Bronchial epithelial cell (primary cell): ENCODE measurements at places on chromosomes 1 and 21.

GRCh38 chr1:87985071-87985470 is 656.4 kb downstream of the LMO4 start:
- DNase-seq, result no peak

GRCh38 chr1:171707583-171707982 is 34.3 kb downstream of the VAMP4 start:
- no peak for DNase-seq

GRCh38 chr1:1032424-1032823 is 12.5 kb downstream of the AGRN start:
- no peak for DNase-seq

DNA sequence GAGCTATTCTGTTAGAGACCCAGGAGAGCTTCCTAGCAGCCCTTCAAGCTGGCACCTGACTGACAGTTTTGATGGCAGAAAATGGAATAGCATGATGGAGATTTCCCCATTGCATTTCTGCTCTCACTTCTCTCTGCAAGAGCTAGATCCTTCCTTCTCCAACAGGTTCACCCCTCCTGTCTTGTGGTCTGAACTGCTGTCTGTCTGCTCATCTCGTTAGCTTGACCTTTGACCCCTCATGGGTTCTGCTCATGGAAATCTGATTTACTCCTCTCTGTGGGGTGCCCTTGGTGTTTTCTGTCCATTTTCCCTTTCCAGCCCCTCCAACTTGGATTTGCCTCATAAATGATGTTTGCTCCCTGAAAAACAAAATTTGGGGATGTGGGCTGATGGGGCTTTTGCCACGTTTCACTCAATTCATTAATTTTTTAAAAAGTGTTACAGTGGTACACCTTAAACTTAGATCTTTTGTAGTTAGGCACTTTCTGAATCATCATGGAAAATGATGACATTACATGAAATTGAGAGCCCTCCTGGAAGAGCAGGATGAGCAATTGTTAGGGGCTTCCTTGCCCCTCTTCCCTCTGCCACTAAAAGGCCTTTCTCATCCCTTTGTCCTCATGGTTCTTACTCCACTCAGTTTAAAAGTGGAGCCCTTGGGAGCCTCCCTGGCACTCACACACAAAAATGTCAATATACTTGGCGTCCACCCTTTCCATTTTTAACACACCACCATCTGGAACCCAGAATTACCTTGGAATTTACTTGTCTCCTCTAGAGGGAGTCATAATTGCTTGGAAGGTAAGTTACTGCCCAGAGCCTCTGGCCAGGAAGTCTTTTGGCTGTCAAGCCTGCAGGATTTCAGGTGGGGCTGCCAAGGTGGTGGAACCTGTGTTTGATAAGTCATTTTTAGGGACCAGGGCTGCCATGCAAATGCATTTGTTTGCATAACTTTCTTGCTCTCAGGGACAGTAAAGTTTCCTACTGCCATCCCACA is 31.9 kb upstream of the IL19 start:
- DNase-seq, result peak; percentile 51

- DNase-seq, result peak; percentile 19
These were observed 110.1 kb upstream of the ZNHIT6 start for GRCh38 chr1:85818371-85818770.

DNA sequence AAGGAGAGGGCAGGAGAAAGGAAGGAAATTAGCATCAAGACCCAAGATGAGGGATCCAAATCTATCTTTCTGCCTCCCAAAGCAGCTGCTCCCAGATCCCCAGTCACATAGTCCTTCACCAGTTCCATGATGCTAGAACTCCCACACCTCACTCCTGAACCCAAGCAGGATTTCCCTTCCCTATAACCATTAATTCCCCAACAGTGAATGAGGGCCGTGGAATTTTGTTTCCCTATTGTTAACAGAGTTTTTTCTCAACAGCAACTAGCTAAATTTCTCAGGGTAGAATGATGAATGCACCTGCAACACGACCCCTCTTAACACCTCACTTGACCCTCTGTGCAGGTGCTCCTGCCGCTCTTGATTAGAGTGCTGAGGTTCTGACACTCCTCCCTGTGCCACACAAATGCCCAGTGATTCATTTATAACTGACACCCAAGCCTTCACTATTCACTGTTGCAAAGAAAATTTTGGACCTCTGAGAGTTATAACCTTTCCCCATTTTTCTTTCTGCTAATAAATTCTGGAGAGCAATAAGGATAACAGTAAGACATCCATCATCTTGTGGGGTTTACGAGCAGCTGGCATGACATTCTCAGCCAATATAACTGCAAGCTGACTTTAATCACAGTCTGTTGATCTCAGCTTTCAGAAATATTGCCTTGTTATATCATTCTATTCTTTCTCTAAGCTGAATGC is 25.4 kb upstream of the NPL start:
- DNase-seq, result no peak

DNA sequence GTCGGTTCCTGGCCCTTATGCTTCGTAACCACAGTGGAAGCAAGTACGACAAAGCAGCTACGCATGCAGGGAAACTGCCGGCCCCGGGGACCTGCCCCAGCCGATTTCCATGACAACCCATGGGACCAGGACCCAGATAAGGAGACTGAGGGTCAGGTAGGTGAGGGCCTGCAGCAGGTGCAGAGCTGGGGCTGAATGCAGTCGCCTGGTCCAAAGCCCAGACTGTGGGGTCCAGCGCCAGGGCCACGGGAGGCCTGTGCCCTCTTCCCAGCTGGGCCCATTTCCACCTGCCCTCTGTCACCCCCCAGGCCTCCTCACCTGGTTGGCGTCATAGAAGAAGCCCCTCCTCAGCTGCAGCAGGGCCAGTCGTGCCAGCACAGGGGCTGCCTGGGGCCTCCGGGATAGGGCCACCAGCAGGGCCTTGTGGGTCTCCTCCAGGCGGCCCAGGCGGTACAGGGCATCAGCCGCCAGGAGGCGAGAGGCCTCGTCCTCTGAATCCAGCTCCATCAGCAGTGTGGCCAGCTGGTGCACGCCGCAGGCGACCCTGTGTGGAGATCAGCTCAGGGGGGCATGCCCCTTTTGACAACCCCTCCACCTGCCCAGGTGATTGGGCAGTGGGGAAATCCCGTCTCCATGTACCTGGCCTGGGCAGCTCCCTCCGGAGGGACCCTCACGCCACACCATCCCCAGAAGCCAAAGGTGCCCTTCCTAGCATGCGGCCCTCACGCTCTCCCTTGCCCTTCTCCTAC is 14.2 kb downstream of the TTC34 start:
- no peak for DNase-seq

DNA sequence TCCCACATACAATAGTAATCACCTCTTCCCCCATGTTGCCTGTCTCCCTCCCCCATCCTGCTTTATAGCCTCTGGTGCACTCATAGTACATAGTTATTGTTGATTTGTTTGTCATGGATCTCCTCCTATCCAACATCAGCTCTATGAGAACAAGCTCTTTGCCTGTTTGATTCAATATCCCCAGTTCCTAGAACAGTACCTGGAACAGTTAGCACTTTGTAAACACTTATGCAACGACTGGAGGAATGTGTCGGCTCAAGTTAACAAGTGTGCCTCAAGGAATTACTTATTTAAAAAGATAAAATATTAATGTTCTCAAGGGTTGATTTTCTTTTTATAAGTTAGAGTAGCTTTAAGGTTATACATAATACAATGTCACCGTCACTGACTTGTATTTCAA is 271.6 kb upstream of the KAZN start:
- no peak for DNase-seq

DNA sequence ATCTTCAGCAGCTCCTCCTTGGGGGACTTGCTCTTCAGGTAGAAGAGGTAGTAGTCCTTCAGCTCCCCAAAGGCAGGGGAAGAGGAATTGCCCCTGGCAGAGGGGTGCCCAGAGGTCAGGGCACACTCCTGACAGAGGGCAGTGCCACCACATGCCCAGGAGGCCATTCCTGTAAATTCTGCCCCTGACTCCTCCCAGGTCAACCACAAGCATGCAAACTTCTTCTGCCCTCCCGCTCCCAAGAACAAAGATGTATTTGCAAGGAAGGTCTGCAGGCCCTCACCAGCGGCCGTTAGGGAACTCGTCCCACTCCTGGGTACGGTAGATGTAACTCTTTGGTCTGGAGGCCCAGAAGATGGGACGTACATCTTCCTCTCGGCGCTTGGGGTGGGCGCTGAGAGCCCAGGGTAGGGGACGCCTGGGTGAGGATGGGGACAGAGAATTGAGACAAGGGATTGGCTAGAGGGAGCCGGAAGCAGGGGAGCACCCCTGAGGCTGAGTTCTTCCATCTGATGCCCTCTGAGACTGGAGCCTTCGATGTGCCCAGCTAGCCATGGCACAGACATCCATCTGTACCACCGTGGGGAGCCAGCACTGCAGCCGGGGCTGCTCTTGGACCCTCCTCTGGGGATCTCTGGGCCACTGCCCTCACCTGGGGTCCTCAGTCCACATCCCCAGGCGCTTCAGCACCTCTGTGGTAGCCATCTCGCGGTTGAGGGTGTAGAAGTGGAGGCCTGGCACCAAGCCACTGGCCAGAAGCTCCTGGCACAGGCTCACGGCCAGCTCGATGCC is 11.1 kb downstream of the MTHFR start:
- no peak for DNase-seq

DNA sequence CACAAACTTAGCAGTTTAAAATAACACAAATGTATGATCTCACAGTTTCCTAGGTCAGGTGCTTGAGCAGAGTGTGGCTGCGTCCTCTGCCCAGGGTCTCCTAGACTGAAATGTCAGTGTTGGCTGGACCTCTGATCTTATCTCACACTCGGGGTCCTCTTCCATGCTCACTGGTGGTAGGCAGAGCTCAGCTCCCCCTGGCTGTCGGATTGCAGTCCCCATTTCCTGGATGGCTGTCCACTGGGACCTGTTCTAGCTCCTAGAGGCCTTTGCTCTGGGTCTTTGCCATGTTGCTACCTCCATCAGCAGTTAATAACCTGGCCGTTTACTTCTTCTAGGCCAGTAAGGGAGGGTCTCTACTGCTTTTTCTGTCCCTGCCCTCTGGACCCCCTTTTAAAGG is 107.5 kb downstream of the PCNX2 start:
- no peak for DNase-seq

DNA sequence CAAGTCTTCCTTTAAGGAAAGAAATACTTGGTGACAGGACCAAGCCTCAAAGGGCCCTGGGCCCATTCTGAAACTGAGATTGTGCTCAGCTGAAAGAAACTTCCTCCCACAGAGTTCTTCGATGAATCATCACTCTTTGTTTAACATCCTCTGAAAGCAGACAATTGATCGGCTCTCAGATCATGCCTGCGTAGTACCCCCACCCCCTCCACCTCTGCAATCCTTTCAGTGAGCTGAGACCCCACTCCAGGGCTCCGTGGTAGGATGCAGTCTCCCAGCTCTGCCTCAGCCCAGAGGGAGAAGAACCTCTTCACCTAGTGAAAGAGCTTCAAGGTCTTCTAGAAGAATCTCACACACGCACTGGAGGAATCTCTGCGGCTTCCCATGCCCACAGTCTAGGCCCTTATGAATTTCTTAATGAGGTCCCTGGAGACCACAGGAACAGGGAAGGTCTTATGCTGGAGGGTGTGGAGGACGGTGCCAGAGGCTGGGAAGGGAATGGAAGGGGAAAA is 104.9 kb upstream of the SOD1 start:
- peak; percentile 58 for DNase-seq

- DNase-seq, result peak; percentile 80
These were observed 161.7 kb downstream of the FCRL5 start for GRCh38 chr1:157390651-157391050.

- peak; percentile 95 for DNase-seq
These were observed at the start of gene XPR1 for GRCh38 chr1:180631766-180632325. XPR1 (plus strand) TSS chr1:180632022; CDS start chr1:180632202, 180 bp downstream.

DNA sequence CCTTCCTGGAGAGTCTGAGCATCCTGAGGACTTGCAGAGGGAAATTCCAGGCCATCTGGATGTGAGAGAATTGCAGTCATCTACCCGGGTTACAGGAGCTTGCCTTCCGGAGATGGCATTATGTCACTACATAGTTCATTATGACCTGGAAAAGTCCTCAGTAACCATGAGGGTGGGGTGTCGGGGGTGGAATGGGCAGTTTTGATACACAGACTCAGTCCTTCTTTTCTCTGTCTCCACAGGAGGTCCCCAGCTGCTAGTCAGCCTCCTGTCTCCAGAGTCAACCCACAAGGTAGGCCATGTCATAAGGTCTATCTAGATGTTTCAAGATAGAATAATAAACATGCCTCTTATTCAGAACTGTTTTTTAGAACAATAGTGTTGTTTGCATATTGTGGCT is 268.2 kb upstream of the SGIP1 start:
- DNase-seq, result no peak

DNA sequence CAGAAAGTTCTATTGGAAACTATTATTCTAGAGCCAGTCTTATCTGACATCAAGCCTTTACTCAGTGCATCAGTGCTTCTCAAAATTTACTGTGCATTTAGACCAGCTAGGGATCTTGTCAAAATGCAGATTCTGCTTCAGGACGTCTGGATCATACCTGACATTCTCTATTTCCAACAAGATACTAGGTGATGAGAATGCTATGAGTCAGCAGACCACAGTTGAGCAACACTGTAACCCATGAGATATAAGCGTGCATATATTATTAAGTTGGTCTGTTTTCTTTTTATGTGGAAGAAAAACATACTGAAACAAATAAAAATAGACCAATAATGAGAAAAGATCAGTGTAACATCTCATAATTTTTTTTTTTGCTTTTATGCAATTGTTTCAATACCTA is 40.4 kb upstream of the KCNH1 start:
- peak; percentile 89 for DNase-seq

DNA sequence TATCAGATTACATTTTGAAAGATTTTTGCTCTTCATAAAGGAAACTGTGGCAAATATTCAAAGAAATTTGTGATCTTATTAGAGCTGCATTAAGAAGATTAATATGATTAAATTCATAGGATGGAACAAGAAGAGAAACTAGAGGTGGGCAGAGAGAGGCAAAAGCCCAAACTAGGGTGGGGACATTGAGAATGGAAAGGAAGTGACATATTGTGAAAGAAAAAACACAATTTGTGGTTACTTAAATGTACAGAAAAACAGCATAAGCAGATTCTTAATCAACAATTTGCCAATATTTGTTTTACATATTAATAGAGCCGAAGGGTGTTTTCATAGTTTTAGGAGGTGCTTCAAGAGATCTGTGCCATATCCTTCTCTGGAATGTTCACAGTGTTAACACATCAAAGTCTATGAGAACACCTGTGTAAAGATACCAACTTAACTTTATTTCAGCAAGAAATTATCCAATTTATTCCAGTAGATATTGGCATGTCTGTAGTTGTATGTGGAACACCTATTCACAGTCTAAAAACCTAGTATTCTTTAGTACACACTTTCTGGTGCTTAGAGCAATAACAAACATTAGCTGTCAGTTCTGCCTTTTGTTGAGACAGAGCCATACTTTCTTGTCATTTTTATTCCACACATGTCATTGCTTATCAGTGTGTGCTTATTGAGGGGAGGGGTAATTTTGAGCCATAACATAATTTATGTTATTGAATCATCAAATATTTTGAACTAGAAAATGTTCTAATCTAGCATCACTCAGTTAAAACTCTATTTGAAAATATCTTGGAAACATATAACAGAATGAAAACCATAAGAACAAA is 401.5 kb downstream of the PTPRC start:
- no peak for DNase-seq
